ENCODE measurements at places on chromosomes 6 and 20.
A peak's percentile ranks its signal among the peaks of the same experiment; 100 is the strongest.

DNA sequence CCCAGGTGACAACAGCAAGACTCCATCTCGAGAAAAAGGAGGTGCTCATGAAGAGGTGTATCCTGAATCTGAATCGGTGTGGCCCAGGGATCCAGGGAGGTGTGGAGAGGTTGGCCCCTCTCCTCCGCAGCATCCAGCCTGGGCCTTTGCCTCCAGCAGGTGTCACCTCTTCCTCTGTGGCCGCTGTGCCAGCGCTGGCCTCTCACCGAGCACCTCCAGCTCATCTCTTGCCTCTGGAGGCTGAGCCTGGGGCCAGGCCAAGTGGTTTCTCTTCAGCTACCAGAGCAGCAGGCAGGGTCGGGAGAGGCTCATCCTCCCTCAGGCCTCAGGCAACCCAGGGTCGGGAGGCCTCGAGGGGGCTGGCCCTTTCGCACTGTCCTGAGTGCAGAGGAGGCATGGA, 1.2 kb upstream of the COL20A1 start:
- no peak for DNase-seq

DNA sequence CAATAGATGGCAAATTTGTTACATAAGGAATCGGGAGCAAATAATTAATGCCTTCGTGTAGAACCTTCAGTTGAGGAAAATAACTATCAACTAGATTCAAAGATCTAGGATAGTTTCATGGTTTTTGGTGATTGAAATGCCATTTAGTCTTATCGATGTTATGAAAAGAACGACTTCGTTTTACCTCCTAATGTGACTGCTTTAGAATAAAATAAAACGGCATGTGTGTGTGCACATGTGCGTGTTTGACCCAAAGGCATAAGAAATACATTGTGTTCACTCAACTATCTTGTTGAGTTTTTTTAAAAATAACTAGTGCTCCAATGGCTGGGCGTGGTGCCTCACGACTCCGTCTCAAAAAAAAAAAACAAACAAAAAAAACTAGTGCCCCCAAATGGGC, 37.6 kb downstream of the ZBTB2 start:
- no peak for DNase-seq

DNA sequence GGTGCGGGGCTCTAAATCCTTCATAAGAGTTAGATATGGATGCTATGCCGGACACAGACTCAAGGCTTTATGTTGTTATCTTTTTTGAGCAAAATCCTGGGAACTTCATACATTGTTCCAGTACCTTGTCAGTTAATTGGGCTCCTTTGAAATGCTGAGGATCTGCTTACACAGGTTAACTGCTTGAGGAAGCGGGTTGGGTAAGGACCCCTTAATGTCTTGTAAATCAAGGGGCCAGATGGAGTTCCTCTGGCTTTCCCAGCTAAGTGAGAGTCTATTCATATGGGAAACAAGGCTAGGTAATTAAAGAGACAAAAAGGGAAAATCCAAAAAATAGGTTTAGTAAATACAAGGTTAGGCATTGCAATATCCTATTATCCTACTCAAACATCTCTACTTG, 141.5 kb downstream of the OR2B2 start:
- DNase-seq, result no peak

GRCh38 chr20:43987531-43987930, 72.9 kb downstream of the TOX2 start:
- DNase-seq, result no peak

DNA sequence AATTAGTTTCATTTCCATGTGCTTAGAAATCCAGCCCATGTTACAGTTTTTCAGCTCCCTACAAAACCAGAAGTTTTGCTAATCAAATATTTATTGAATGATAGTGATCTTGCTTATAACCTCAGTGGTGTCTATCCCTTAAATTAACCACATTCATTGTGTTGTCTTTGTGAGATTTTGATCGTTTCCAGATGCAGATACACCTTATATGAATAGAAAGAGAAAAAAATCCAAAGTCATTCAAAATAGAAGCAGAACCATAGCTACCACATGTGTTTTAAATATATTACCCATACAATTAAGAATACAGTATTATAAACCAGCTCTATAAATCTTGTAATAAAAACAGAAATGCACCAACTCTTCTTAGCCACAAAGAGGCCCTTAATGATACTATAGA, 60.6 kb upstream of the RREB1 start:
- no peak for DNase-seq

DNA sequence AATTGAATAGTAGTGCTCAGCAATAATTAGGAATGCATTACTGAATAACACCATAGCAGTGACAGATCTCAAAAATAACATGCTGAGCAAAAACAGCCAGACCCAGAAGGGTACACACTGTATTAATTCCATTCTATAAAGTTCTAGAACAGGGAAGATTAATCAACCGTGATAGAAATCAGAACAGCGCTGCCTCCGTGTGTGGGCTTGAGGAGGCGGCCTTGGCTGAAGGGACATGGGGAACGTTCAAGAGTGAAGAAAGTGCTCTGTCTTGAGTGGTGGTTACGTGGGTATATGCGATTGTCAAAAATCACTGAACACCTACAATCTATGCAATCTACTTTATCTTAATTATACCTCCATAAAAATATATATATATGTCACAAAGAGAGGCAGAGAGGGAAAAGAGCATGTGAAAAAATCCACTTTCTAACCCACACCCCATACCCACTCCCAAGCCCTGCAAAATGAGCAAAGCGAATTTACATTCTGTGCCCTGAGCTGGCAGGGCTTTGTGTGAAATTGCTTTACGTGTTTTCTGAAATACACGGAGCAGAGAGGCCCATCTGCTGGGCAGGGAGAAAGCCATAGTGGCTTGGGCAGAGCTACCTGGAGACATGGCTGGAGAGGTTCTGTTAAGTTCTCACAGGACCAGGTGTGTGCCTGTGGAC, 74.4 kb downstream of the NFATC2 start:
- no peak for DNase-seq

DNA sequence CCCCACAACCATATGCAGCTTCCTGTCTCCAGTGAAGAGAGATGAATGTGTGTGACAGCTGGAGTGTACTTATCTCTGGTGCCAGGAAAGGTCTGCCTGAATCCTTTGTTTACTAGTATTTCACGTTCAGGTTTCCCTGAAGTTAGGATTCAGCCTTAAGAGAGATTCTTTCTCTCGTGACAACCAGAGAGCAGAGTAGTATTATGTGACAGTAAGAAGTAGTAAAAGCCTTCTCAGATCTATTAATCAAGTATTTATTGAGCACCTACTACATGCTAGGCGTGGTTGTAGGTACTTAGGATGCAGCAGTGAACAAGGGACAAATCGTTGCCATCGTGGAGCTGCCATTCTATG, 949 bp downstream of the KIFC1 start:
- DNase-seq, result no peak

DNA sequence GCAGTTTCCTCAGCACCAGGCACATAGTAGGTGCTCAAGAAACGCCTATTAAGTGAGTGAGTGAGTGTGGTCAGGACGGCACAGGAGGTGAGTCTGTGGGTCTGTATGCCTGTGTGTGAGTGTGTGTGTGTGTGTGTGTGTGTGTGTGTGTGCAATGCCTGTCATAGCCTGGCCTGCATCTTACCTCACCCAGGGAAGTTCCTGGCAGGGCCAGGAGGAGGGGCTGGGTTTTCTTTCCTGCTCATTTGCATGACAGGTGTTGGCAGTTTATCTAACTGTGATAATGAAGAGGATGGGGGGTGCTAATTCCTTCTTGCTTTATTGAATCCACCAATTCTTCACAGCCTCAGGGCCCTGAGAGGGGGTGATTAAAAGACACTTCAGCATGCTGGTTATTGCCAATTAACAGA, 146.7 kb upstream of the MLN start:
- DNase-seq, result no peak

GRCh38 chr6:34447910-34448309, 18.0 kb upstream of the PACSIN1 start:
- no peak for DNase-seq

DNA sequence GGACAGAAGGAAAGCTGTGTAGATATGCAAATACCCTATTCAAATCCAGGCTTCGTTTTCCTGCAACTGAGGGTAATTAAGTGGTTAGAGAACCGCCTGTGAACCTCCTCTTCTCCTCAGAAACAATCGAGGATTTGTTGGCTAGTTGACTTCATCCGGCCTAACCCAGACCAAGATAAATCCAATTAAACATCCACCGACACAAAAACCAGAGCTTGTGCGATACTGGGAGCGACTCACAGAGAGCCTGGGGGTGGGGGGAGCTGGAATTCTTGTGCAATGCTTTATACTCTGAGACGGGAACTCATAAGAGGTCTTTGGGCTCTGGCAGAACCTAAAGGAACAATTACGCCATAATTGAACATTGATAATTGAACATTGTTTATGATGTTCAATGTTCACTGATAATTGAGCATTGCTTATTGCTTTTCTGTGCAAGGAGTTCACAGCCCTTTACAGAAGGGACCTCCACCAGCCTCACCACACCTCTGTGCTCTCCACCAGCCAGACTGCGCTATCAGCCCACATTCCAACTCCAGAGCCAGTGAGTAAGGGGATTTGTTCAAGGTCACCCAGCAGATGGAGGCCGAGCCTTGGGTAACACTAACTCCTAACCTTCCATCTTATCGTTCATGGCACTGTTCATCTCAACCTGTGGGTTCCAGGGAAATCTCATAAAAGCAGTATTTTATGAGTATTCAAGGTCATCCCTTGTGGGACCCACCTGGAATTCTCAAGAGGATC, 429.6 kb upstream of the JARID2 start:
- no peak for DNase-seq

- no peak for DNase-seq
Observed at GRCh38 chr20:19761841-19762240, 3.8 kb downstream of the RIN2 start.

DNA sequence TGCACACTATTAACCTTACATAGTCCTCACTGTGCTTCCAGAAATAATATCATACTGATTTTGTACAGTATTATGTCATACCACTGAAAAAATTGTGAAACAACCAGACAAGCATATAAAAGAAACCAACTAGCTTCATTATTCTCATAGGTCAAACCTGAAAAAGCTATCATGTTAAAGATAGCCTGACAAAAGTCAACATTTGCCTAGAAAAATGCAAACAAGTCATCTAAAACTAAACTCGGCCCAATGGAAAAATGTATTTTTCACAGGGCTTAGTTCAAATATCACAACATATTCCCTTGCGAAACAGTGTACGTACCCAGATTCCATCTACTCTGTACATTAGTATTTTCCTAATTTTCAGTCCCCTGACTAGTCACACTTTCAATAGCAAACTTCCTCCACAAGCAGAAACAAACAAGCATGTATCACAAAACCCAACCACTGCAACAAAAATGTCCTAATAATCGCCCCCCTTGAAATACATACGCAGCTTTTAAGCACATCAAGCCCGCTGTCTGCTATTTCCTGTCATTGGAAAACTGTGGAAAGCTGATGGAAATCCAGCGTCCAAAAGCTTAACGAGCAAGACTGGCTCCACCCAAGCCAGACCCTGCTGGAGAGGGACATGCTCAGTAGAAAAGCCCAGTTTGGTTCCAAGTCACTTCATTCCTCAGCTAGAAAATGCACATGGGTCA, 93.1 kb downstream of the EPB41L2 start:
- no peak for DNase-seq

GRCh38 chr6:25100288-25100687, 164.5 kb upstream of the RIPOR2 start:
- no peak for DNase-seq

DNA sequence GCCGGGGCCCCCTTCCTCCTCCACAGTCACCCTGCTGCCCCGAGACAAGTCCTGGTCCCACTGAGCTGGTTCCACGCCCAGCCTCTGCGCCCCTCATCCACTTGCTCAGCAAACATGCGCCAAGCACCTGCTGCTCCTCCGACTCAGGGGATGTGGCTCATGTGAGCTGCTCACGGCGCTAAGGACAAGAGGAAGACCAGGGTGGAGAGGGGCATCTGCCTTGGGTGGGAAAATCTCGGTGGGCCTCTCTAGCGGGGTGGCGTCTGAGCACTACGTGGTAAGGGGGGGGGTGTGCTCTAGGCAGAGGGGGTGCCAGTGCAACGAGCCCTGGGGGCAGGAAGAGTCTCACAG, 4.5 kb downstream of the LAMA5 start:
- no peak for DNase-seq

DNA sequence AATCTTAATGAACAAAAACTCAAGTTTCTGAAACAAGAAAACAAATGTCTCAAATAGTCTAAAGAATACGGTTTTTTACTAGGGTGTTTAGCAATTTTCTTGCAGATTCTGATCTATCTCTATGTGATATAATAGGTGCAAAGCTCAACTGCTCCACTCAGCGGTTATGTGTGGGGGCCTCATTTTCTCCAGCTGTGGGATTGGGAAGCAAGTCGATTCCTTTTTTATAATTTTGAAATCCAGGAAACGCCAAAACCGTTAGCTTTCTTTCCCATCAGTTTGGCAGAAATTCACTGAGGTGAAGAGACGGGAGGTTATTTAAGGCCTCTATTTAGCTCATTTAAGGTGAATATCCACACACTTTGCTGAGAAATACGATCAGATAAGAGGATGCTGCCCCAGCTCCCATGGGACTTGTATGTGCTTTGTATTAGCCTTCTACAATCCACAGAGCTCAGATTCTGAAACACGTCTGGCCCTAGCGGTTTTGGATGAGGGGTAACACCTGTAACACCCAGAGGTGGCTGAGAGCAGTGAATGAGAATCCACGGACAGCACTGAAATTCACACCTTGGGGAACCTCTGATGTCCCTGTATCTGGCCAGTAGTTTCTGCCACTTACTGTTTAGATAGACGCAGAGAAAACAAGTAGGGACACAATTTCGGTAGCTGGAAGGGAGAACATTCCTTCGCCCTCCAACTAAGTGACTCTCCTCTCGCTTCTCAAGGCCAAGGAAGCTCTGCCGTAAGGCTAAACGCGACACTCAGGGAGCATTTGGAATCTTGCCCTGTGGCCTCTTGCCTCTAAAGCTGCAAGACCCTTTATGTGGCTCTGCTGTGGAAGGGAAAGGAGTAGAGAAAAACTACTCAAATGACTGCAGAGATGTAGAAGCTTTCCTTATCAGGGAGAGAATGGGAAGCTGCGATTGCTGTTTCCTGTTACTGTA, 6.5 kb upstream of the BCAS4 start:
- no peak for DNase-seq

DNA sequence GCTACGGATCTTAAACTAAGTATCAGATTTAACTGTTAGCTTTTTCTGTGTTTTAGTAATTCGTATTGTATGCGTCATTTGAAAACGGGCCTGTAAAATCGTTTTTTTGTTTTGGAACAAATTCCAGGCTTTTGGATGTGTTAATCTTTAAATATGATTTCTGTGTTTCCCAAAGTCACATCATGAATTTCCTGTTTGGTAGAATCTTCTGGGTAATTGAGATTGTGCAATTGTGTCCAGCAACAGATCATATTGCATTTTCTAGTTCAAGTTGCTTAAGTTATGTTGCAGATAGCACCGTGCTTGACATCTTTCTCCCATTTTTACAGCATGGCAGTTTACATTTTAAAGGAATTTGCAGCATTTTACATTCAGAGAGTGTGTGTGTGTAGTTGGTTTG, 1.9 kb downstream of the MAPK14 start:
- no peak for DNase-seq

GRCh38 chr6:138001750-138002349, 105.4 kb downstream of the PERP start:
- peak; percentile 75 for DNase-seq

- no peak for DNase-seq
Observed at GRCh38 chr6:131023834-131024504, 39.1 kb downstream of the EPB41L2 start.

- no peak for DNase-seq
Observed at GRCh38 chr6:118565311-118565960, 17.3 kb downstream of the PLN start.

Data from stimulated activated CD4-positive, alpha-beta T cell treated with anti-CD3 and anti-CD28 coated beads, Interleukin-2, amount 100 ng/mL, for 24 hours (primary cell).